ENCODE measurements at places on chromosomes 6 and 20. TPM values are rescaled to one million over a fixed set of nuclear protein-coding genes. Genes with fewer than 3 reads are reported as not detected.

Gene BPI
- not detected for total RNA-seq

Gene CD93
- total RNA-seq = 0.04 TPM

DNA sequence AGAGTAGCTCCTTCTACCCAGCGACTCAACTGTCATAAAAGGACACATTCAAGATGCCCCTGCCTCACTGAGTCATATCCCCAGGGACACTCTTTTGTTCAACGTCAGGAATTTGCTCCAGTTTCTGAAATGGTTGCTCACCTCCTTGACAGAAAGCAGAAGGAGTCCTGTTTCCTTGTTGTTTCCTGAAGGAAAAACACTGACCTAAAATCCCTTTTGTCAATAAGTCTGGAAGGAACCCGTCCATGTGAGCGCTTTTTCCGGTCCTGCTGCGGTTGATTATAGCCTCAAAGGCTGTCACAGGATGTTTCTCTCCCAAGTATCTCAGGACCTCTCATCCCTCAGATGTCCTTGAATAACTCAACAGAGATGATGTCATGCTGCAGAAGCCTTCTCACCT, 113.6 kb upstream of the PLEKHG1 start:
- DNase-seq = no peak

DNA sequence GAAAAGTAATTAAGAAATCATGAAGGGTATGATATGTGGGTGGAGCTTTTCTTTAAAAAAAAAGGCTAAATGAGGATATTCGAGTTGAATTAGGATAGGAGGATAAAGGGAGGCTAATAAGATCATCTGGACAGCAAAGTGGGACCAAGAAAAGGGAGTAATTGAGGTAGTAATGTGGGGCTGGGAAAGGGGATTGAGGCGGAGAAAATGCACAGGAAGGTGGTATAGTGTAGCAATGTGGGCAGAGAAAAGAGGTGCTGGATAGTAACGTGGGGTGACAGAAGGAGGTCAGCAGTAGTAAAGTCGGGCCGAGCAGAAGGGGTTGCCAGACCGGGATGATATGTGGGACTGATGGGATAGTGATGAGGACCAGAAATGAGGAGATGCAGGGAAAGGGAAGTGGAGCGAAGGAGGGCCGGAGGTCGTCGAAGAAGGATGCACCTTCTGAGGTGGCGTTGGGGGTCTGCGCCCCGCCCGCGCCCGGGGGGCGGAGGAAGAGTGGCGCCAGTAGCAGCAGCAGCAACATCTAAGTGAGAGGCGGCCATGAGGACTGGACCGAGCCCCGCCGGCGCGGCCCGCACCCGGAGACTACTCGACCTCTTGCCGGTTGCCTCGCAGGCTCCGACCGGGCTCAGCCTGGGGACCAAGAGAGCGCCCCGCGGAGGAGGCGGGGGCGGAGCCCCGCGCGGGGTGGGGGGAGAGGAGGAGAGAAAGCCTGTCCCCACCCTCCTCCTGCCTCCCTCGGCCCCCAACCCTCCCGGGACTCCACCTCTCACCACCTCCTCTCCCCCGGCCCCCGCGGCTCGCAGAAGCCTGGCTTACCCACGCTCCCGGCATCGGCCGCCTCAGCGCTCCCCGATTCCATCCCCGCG, 887 bp downstream of the GABBR1 start:
- DNase-seq = peak; percentile 47

DNA sequence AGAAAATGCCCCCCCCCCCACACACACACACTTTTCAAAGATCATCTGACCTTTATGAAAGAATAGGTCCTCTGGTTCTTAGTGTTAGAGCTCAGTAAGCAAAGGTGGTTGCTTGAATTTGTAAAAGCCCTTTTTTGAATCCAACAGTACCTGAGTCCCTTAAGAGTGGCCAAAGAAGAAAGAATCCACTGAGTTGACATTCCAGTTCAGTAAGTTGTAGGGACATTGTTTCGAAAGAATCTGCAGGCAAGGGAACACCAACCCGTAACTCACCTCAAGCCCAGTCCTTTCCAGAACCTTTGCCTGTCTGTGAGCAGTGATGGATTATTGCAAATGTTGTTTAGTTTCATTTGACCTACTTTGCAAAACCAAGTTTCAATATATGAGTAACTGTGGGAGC, 64.2 kb upstream of the MAP3K4 start:
- DNase-seq = no peak
